Pancreas (tissue), 10 donors: ENCODE measurements at places on chromosomes 5 and 9.
A peak's percentile ranks its signal among the peaks of the same experiment; 100 is the strongest.

- DNase-seq, result no peak
Observed at GRCh38 chr9:22119522-22120158, 110.5 kb upstream of the CDKN2B start.

DNA sequence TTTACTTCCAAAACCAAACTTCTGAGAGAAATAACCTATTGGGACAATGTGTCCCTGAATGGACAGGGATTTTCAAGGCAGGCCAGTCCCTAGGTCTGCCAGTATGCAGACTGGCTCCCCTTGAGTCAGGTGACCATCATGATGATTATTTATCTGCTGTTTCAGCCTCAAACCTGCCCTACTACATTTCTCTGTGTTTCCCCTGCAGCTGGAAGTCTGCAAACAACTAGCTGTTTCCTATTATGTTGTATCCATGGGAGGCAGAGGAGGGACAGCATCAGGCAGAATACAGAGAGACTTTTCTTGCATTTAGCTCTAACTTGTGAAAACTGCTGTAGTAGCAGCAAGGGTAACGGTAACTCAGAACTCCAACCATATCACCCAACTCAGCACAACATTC is 36.2 kb upstream of the IFNK start:
- no peak for DNase-seq

DNA sequence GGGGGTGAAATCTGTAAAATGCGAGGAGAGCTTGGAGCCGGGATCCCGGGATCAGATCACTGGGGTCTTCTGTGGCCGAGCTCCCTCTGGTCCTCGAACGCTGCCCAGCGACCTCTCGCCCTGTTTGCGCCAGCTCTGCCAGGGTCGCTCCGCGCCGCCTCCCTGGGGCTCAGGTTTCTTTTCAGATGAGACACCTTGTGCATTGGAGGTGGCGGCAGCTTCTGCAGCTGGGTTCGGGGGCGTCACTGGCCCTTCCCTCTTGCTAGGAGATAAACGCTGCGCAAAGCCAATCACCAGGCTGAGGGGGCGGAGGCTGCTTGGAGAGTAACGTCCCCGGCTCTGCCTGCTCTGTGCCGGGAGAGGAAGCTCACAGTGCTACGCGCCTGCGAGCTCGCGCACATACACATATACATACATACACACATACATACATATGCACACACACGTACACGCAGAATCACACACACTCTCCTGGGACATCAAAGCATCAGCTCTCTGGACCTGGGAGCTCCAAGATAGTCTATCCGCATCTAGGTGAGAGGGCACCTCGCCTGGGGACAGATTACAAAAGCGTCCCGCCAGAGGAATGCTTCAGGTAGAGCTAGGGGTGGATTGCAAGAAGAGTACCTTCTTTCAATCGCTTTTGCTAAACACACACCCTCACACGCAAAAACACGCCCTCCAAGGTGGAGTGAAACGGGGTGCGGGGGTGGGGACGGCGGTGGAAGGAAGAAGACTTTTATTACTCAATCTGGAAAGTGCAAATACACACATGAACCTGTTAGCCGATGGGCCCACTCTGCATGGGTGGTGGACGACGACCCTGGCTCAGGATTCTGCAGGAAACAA is at the start of gene ST8SIA4:
Gene ST8SIA4 (minus strand): TSS at position 244 of the 849 bp plus-strand sequence. CDS start 327 bp downstream, outside the sequence.
- no peak for DNase-seq

DNA sequence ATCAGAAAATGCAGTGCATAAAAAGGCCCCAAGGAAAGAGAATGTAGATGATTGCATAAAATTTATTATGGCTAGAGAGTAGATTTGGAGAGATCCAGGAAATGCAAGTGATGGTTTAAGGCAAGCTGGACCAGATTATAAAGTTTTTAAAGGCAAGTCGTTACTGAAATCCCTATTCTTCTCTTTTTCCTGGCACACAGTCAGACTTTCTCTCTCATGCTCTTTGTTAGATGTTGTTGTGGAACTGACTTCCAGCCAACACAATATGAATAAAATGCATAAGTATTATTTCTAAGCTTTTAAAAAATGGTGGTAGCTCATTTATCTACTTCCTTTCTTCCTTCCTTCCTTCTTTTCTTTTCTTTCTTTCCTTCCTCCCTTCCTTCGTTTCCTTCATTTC is 1085.4 kb upstream of the CDH6 start:
- no peak for DNase-seq

- peak; percentile 1 for DNase-seq
Observed at GRCh38 chr5:177343777-177344176, 7.7 kb downstream of the LMAN2 start.
